ENCODE measurements at places on chromosomes 5 and 9. TPM values are rescaled to one million over a fixed set of nuclear protein-coding genes. Genes with fewer than 3 reads are reported as not detected.

- no peak for DNase-seq
Observed at GRCh38 chr5:141903261-141903660, 20.4 kb upstream of the DELE1 start.

DNA sequence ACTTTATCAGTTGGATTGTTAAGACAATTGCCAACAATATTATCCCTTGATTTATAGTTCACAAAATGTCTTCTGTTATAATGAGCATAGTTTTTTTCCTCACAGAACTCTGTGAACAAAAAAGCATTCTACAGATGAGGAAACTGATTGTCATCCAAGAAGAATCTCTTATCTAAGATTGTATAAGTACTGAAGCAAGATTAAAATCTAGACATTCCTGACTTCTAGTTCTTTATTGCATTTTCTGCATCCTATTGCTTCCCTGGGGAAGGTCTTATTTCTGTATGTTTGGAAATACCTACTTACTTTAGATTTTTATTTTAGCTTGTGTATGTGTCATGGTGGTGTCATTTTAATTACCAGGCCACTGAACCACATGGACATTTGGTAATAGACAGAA lies 884.9 kb upstream of the WWC1 start:
- no peak for DNase-seq

DNA sequence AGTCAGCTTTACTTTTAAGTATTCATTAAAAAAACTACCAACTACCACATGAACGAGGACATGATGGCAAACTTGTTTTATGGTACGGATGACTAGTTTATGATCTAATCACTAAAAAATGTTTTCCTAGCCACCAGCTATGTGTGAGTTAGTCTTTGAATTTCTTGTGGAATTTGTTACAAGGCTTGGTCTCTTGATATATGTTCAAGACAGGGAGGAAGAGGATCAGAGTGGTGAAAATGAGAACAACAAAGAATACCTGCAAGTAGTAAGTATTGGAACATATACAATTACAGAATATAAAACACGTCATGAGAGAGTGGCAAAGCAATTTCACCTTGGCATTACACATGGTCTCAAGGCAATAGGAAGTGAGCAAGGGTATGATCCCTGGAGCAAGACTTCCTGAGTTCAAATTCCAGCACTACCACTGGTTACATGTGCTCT lies 548.6 kb upstream of the TLE4 start:
- DNase-seq = peak; percentile 89

- DNase-seq = no peak
Observed at GRCh38 chr5:14962604-14963003, 91.0 kb upstream of the ANKH start.

DNA sequence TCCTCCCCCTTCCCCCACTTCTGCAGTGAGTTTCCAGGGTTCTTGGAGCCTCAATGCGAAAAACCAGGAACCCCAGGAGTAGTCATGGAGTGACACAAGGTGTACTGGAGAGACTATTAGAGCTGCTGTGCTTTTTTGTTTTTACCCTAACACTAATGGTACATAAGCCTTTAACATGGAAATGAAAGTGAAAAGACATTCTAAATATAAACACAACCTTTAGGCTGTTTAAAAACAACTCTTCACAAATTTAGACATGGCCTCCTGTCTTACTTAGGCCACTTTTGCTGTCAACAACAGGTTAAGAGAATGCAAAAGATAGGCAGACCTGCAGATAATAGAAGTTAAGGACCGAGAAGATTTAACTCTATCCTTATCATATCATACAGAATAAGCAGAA lies 232.2 kb downstream of the DENND1A start:
- no peak for DNase-seq

GRCh38 chr9:79143211-79143610 lies 428.6 kb upstream of the TLE4 start:
- DNase-seq = no peak

Gene CARTPT
- total RNA-seq = not detected

Gene PCDHGA1
- not detected for total RNA-seq

Gene POU5F2
- total RNA-seq = not detected

Gene MTX3
- 4.4 TPM for total RNA-seq

Gene GPX3
- total RNA-seq = 92.6 TPM
